Fibroblast of skin of back (primary cell): ENCODE measurements at places on chromosomes 6 and 20.

- DNase-seq, result no peak
Observed at GRCh38 chr6:1037430-1038202, 274.3 kb upstream of the FOXQ1 start.

DNA sequence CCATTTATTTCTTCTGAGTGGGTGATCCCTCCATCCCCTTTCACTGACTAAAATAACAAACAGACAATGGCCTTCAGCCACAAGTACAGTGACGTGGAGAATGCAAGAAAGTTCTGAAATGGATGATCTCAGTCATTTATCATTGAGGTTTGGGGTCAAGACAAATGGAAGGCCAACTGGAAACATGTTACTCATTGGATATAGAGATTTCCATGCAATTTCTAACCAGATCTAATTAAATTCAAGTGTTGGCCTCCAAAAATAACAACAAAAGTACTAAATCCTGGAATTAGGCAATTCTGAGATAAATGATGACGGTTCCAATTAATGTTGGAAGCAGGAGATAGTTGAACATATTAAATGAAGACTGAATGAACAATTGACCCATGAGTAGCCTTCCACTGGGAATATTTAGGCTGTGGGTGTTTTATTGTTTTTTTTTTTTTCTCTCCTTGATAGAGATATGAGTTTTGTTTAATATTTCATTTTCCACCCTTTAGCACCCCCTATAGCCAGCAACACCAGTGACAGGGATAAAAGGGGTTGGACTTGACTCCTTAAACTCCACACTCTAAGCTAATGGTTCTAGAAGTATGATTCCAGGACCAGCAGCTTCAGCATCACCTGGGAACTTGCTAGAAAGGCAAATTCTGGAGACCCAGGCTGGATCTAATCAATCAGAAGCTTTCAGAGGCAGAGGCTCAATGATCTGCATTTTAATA is 112.8 kb downstream of the BCAS1 start:
- peak; percentile 46 for DNase-seq

DNA sequence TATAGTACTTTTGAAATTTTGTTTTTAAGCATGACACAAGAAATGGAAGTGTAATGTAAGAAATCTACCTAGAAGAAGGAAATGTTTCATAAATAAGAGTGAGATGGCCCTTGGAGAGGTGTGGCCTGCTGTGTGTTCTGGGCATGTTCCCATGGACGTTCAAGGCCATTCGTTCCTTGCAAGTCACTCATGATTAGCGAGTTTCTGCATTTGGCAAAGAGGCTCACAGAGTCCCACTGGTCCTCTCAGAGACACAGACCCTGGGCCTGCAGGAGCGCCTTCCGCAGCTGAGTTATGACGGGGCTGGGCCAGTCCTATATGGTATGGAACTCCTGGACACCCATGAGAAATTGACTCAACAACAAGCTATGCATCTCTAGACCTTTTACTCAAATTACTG is 7.2 kb downstream of the THBS2 start:
- DNase-seq, result no peak

DNA sequence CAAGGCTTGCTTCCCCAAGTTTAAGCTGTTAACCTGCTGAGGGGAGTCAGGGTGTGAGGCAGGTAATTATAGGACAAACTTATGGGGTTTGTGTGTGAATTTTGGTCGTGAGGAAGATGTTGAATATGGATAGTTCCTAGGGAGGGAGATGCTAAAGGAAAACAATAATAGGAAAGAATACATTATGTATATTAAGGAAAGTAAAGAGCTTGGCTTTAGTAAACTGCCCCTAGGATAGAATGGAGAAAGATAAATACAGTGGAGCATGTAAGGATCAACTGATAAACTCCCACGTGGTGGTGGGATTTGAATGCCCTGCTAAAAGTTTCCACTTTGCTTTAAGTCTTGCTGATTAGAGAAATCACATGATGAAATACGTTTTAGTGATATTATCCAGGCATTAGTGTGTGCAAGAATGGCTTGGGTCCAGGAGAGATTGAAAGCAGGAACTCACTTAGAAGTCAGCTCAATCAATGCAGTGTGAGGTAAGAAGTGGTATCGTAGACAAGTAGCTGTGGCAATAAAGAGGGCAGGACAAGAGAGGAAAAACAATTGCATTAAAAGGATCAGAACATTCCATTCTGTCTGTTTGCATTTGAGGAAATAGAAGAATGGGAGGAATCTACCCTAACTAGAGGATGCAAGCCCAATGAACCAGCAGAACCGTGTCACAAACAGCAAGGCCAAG is 52.5 kb downstream of the RPS12 start:
- DNase-seq, result no peak

- no peak for DNase-seq
Observed at GRCh38 chr6:170200458-170200891, 90.4 kb downstream of the DLL1 start.

DNA sequence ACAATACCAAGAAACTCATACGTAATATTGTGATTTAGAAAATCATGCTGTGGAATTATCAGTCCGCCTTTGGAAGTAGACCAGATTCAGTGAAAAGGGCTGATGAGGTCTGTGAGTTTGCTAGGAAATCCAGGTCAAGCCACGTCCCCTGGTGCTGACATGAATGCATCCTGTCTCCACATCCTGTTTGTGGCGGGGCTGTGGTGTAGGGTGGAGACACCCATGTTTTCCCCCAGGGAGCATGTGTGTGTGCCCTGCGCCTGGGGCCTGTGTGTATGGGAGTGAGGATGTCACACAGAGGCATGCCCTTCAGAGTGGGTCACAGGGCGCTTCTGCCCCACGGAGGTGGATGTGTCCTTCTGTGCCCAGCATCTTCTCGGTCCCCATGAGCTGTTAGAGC is 109.1 kb downstream of the SASH1 start:
- DNase-seq, result no peak

GRCh38 chr6:14518515-14519217 is 401.1 kb downstream of the CD83 start:
- DNase-seq, result peak; percentile 43

DNA sequence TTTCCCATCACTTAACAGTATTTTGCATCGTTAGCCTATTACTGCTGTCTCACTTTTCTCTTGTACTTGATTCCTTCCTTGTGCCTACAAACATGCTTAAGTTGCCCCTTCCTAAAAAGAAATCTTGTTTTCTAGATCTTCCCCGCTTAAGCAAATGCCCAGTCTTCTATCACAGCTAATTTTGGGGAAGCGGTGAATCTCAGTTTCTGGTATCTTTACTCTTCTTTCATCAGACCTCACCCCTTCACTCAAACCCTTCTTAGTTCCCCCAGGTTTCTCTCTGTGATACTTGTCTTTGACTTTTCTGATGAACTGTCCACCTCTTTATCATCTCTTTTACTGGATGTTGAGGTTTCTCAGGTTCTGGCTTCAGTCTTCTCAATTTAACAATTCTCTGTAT is 14.2 kb downstream of the VAPB start:
- no peak for DNase-seq

DNA sequence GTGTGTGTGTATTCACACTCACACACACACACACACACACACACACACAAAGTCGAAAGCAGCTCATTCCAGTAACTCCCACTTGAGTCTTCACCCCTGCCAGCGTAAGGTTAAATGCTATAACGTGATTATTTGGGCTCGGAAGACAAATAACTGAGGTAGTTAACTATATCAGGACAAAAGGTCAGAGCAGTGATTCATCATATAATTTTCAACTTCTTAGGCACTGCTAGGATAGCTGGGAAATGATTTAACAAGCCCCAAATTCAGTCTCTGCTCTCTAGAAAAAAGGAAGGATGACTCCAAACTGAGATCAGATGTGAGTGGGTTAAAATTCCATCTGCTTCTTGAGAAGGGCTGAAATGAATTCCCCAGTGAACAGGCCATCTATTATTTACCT is 30.7 kb downstream of the HDGFL1 start:
- DNase-seq, result peak; percentile 21
